ENCODE measurements at places on chromosomes 3 and 15. TPM values are rescaled to one million over a fixed set of nuclear protein-coding genes. Genes with fewer than 3 reads are reported as not detected.

A4GNT gene
- not detected for total RNA-seq

KCNMB3 gene
- 1.3 TPM for total RNA-seq

ZKSCAN7 gene
- total RNA-seq, result not detected

SMARCC1 gene
- 30.1 TPM for total RNA-seq

UNC13C gene
- not detected for total RNA-seq

LRRFIP2 gene
- total RNA-seq, result 65.3 TPM

SEC22C gene
- 30.2 TPM for total RNA-seq

SEMA3B gene
- 7.7 TPM for total RNA-seq

HESX1 gene
- total RNA-seq, result not detected

PYGO1 gene
- total RNA-seq, result 6.8 TPM

APBA2 gene
- total RNA-seq, result 20.6 TPM
